ENCODE measurements at places on chromosomes 6 and 20.

DNA sequence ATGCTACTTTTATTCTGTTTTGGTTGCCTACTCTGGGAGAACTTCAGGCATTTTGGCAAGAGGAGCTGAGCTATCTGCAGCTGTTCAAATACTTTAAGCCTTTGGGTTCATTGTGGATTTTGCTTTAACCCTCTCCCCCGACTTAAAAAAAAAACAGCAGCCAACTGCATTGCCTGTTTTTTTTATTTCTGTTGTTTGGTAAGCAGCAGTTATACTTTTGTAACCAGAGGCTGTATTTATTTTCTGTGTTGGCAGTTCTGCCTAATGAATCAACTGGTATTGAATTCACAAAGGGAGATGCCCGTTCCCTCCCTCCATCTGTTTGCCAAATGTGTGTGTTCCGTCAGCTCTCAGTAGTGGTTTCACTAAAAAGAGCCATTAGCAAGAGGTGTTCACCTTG, 484.0 kb downstream of the UTRN start:
- DNase-seq: no peak

GRCh38 chr20:62740286-62741141, 31.9 kb downstream of the NTSR1 start:
- peak; percentile 88 for DNase-seq

DNA sequence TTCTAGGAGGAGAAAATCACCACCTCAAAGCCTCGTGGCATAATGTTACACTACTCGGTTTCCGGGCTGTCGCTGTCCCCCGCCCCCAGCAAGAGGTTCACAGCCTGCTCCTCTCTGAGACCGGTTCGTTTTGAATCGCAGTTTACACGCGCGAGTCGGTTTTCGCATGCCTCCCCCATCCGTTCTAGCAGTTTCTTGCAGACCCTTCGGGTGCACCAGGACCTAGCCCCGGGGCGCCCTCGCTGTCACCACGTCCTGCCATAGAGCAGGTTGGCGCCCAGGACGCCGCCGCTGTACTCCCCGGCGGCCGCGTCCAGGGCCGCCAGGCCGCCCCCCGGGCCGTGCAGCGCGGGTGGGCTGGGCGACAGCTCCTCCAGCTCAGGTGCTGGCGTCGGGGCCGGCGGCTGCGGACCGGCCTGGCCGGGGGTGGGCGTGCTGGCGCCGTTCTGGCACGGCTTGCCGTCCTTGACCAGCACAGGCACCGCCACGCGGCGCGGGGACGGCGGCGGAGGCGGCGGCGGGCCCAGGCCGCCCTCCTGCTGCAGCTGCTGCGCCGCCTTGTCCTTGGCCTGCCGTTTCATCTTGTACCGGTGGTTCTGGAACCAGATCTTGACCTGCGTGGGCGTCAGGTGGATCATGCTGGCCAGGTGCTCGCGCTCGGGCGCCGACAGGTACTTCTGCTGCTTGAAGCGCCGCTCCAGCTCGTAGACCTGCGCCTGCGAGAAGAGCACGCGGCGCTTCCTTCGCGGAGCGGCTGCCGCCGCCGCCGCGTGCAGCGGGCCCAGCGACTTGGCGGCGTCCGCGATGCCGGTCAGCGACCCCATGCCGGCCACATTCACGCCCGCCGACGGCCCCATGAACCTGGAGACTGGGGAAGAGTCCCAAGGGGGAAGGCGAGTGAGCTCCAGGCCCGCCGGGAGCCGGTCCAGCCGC, 1.4 kb downstream of the NKX2-4 start:
- peak; percentile 68 for DNase-seq

DNA sequence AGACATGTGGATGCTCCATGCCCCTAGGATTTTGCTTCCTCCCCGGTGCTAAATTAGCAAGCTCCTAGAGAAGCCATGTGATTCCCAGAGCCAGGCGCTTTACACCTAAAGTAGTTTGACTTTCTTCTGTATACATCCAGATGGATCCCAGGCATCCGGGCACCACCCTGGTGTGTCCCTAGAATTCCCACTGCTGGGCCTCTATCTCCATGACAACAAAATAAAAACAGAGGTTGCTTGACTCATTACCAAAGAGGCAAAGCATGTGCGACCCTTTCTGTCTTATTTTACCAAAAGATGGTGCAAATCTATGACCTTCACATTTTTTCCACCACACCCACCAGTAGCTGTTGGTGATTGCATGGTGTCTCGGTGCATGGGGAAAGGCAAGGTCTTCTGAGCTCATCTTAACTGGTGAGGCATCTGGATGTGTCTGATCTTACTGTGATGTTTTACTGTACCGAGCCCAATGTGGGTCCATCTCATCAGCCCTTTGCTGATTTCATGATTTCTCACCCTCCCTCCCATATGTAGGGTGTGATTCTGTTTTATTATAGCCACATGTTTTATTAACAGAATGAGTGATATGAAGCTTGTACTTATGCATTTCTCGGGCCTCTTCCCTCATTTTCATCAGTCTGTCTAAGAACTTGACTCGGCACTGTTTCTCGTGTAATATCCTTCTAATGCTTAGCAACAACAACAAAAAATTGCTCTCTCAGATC, 27.4 kb upstream of the VAPB start:
- no peak for DNase-seq

- DNase-seq: no peak
Observed at GRCh38 chr20:48864254-48864653, 36.5 kb upstream of the PREX1 start.

DNA sequence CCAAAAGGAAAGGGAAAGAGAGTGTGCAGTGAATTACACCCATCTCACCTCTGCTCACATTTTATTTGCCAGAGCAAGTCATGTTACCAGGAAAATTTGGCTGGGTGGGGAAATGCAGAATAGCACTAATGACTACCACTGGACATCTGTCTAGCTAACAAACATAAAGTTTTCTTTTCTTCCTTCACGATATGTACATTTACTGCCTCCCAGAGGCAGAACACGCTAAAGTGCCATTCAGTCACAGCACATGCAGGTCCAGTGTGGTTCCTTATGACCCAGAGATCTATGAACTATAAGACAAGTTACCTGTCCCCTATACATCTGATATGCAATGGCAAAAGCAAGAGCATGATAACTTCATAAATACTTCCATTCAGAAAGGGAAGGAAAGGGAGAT, 194.1 kb downstream of the OGFRL1 start:
- no peak for DNase-seq

GRCh38 chr6:147207837-147208754, 3.9 kb downstream of the STXBP5 start:
- no peak for DNase-seq

- DNase-seq: no peak
Observed at GRCh38 chr20:14441201-14441600, 103.8 kb upstream of the FLRT3 start.

- no peak for DNase-seq
Observed at GRCh38 chr20:467755-468154, 5.4 kb upstream of the TBC1D20 start.

DNA sequence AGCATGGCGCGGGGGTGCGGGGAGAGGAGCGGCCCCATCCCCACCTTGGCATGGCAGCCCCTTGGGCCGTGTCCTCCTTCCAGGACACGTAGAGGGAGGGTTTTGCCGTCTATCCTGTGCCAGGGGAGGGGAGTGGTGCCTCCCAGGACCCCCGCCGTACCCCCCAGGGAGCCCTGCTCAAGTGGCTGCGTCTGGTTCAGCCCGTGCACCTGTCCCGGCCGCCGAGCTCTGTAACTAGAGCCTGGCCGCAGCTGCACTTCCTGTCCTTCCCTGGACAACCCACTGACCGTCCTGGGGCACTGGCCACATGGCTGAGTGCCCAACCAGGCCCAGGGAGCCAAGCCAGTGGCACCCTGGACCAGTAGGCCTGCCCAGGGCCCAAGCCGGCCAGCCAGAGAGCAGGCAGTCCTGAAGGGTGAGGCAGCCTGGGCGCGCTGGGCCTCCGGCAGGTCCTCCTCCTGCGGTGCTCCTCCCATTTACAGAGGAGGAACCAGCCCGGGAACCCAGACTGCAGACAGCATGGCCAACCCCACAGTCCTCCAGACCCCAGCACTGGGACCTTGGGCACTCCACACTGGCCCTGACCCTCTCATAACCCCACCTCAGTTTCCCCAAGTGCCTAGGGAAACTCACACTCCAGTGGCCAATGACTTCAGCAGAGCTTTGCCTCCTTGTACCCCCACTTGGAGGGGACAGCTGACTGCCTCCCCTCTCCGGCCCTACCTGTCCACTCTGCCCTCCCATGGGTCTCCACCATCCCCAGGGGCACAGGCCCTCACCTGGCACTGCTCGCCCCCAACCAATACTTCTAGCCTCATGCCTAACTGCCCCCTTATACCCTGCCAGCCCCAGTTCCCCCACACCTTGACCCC, 8.7 kb downstream of the LAMA5 start:
- DNase-seq: no peak

DNA sequence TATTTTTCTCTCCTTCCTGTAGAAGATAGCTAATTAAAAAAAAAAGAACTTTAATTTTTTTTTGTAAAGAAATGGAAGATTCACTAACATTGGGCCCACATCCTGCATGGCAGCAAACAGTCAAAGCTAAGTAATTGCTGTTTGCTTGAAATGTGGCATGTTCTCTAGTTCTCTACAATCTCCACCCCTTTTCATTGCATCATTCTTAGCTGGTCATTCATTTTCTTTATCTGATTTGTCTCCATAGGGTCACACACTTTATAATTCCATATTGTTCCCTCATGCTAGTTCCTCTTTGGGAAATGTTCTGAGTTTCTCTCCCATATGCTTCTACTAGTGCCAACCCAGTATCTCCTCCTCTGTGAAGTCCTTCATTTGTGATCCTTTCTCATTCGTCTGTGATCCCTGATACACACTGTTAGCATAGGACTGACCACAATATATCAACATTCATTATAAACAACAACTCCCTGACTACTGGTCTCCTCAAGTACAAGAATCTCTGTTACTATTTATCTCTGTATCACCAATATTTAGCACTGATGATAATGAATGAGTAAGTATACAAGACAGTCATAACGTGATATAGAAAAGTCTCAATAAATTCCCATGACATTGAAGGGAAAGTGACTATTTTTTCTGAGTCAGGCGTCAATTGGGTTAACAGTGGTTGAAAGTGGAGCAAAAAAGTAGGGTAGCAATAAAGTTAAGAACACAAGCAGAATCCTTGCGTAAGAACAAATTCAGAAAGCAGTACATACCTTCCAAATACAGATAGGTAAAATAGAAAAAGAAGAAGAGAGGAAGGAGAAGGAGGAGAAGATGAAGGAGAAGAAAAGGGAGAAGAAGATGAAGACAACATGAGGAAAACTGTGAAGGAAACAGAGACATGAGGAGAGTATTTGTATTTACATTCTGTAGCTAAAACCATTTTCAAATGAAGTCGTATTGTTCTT, 33.2 kb upstream of the MYB start:
- DNase-seq: no peak

DNA sequence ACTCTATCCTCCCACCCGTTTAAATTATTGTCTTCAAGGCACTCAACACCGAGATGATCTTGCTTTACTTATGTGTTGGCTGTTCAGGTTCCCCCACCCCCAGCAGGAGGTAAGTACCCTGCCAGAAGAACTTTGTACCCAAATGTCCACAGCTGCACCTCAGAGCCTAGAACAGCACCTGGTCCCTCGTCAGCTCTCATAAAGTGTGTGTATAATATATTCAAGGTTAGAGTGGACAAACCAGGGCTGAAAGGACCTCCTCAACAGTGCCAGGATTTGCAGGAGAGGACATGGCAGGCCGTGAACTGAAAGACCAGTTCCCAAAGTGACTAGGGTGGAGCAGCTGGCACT, 5.9 kb upstream of the CPXM1 start:
- no peak for DNase-seq

DNA sequence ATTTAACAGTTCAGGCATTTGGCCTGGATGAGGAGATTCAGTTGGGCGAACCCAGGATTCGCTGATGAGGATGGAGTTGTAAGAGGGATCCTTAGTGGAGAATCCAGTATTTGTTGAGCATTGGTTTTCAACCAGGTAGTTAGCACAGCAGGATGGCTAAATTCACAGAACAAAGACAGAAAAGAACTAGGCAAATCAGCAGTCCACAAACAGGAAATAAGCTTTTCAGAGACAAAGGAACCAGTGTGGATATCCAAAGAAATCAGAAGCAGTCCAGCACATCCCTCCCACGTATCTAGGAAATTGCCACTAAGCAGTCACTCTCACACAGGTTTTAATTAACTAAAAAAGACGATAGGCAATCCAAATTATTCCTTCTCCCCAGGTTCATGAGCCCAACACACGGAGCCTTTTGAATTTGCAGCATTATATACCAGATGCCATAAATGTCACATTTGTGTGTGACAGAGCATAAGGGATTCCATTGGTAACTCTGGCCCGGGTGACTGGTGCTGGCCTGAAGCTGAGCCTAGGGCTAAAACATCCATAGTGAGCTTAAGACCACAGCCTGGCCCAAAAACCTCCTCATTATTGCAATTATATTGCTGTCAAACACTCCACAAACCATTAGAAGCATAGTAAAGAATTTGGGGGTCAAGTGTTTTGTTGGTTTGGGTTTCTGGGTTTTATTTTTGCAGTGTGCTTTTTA, 131.5 kb downstream of the SOBP start:
- DNase-seq: no peak
